Omental fat pad (tissue), 4 donors: ENCODE measurements at places on chromosomes 4 and X.

DNA sequence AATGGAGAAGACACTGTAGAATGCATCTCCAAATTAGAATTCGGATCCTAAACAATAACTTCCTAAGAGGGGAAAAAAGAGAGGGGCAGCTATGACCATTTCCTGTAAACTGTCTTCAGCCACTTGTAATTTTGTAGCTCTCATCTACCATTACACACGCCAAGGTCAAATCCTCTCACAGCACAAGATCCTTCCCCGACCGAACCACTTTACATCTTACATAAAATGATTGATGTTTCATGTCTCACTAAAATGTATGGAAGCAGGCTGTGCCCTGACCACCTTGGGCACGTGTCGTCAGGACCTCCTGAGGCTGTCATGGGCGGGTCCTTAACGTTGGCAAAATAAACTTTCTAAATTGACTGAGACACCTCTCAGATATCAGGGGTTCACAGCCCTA is 24.1 kb upstream of the PBDC1 start:
- DNase-seq: no peak

- no peak for DNase-seq
Measured at GRCh38 chrX:41001327-41001726, 83.9 kb upstream of the USP9X start.

DNA sequence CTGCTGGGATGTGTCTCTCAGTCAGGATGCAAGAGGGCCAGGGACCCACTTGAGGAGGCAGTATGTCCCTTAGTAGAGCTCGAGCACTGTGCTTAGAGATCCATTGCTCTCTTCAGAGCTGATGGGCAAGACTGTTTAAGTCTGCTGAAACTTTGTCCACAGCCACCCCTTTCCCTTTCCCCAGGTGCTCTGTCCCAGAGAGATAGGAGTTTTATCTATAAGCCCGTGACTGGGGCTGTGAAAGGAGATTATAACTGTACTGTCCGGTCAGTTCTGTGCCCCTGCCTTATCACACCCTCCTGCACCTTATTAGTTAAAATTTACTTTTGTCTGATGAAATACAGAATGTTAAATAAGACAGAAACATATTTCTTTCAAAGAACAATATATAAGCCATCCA is 378.4 kb downstream of the PABPC4L start:
- DNase-seq: no peak

- DNase-seq: no peak
Measured at GRCh38 chr4:125323654-125324053, 8.9 kb downstream of the FAT4 start.
